ENCODE measurements at places on chromosomes 5 and 9.

DNA sequence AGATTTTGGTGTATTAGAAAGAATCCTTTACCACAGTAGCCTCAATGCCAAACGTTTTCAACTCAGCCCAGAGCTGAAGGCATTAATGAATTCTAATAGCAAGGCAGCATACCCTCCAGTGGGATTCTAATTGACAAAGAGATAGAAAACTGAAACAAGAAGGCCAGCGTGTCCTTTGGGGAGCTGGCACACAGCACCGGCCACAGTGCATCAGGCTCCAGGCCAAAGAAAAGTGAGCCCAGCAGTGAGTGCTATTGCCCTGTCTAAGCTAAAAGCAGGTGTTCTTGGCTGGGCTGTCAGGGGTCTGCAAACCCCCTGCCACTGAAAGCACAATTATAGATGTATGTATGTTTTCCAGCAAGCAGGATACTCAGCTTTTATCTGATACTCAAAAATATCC, 40.4 kb downstream of the PPIC start:
- DNase-seq: no peak

- DNase-seq: no peak
These were observed 506.5 kb downstream of the ISL1 start for GRCh38 chr5:51889703-51890102.

- DNase-seq: no peak
These were observed 43.3 kb downstream of the DOCK8 start for GRCh38 chr9:257957-258356.

DNA sequence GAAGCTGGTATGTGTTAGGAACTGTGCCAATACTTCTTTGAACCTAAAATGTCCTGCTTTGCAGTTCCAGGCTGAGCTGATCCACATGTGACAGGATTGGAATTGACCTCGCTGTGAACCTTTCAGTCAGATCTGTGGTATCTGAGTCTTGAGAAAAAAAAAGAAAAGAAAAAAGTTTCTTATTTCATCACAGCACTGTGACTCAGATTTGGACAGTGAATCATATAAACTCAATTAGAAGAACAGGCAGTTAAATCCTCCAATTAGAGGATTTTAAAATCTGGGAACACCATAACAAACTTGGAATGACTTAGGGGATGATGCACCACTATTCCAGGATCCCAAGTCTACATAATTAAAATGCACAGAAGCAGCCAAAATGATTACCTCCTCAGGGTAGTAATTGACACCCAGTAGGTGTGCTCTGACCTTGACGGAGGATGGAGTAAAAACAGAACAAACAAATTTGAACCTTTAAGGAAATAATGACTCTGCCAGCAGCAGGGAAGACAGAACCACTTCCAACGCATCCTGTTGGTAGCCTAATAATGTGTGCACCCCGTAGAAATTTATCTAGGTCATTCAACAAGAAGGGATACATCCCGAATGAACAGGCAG, 57.8 kb upstream of the RAI14 start:
- no peak for DNase-seq

GRCh38 chr9:81597419-81598122, 91.8 kb downstream of the TLE1 start:
- no peak for DNase-seq

- no peak for DNase-seq
These were observed 84.4 kb upstream of the RARS1 start for GRCh38 chr5:168401880-168402279.

GRCh38 chr5:74370168-74370567, 270.4 kb downstream of the ENC1 start:
- no peak for DNase-seq

DNA sequence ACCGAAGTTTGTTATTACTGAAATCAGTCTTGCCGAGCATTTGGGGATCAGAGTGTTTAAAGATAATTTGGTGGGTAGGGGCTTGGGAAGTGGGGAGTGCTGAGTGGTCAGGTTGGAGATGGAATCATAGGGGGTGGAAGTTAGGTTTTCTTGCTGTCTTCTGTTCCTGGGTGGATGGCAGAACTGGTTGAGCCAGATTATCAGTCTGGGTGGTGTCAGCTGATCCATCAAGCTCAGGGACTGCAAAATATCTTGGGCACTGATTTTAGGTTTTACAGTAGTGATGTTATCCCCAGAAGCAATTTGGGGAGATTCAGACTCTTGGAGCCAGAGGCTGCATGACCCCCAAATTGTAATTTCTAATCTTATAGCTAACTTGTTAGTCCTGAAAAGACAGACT, 5.4 kb upstream of the ANKRD31 start:
- no peak for DNase-seq

DNA sequence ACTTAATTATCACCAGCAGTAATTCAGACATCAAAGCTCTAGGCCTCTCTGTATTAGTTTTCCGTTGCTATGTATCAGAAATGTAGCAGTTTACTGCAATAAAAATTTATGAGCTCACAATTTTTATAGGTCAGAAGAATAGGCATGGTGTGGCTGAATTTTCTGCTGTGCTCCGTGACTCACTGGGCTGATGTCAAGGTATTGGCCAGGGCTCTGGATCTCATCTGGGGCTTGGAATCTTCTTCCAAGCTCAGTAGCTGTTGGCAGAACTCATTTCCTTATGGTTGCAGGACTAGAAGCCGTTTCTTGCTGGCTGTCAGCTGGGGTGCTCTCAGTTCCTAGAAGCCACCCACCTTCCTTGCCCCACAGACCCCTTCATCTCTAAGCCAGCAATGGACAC, 66.3 kb downstream of the PSAT1 start:
- DNase-seq: no peak

All from NCI-H1694 (cell line).